ENCODE measurements at places on chromosomes 4 and X.

- DNase-seq = no peak
Measured at GRCh38 chr4:123465416-123465815, 68.8 kb downstream of the SPRY1 start.

GRCh38 chr4:176778491-176778890 lies 14.2 kb downstream of the VEGFC start:
- no peak for DNase-seq

DNA sequence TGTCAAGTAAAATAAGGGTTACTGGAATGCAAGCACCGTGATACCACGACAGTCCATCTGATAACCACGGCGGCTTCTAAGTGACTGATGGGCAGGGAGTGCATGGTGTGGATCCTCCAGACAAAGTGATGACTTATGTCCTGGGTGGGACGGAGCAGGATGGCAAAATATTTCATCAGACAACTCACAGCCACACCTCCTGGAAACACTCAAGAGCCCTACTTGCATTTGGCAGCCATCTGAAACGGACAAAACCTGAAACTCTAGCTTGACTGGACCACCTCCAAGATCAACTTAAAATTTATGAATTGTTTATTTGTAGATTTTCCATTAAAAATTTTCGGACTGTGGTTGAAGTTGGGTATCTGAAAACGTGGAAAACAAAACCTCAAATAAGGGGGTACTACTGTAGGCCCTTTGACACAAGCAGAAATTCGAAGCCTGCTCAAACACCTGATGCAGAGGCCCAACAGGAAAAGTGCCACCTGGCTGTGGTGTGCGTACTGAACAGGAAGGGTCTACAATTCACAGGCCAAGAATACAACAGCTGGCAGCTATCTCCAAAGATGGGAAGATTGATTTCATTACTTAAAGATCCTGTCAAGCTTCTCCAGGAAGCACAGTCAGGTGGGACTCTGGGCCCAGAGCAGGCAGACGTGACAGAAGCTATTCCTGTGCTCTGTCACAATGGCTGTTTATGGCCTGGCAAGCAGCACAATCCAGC lies 26.0 kb downstream of the LRIT3 start:
- DNase-seq = no peak

DNA sequence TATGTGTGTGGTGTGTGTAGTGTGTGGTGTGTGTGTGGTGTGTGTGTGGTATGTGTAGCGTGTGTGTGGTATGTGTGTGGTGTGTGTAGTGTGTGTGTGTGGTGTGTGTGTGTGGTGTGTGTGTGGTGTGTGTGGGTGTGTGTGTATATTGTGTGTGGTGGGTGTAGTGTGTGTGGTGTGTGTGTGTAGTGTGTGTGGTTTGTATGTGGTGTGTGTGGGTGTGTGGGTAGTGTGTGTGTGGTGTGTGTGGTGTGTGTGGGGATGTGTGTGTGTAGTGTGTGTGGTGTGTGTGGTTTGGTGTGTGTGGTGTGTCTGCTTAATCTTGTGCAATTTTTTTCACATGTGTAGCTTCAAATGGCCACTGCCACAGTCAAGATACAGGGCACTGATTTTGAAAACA lies 94.5 kb downstream of the CPZ start:
- DNase-seq = no peak

GRCh38 chr4:151887031-151887815 lies 126.4 kb upstream of the GATB start:
- no peak for DNase-seq

DNA sequence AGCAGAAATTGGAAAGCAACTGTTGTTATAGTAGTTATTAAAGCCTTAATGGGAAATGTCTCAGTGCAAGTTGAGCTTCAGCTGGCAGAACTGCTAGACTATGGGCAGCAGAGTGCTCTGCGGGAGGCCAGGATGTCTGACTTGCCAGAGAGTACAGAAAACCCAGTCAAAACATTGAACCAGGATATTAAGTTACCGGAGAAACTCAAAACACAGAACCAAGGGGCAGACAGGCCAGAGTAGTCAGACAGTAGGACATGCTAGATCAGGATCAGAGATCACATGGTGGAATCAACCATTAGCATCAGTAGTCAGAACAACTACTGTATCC lies 72.9 kb upstream of the TNIP3 start:
- DNase-seq = no peak

DNA sequence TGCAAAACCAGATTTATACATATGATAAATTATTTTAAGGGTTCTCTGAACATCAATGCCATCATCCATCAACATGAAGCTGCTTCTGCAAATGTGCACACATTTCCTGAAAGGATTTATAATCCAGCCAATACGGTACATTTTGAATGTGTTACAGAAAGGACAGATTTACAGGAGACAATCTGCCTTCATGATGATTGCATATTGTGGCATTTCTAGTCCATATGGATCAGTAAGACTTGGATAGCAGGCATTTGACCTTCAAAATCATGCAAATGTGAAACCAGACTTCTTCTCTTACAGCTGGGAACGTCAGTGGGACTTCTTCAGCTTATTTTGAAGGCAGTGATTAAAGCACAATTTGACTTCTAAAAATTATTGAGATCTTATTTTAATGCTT lies 217.3 kb upstream of the GK2 start:
- DNase-seq = no peak

- DNase-seq = no peak
Measured at GRCh38 chrX:45750639-45751038, 550.0 kb upstream of the DIPK2B start.

- DNase-seq = no peak
Measured at GRCh38 chrX:19724409-19724808, 163.0 kb downstream of the SH3KBP1 start.

GRCh38 chr4:143358923-143359643 lies 22.4 kb downstream of the GAB1 start:
- DNase-seq = no peak

DNA sequence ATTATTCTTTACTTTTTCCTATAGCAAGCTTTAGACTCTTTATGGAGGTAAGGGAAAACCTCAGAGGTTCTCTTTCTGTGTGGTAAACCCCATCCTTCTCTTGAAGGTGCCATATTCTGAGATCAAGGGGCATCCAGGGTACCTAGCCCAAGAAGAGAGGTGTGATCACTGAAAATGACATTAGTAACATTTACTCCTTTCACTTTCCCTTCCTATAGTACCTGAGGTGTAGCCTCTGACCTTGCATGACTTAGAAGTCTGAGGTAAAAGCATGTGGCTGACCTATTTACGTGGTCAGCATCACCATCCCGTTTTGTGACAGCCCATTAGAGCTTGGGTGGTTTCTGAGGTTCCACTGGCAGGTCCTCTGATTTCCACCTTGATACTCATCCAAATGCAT lies 25.7 kb downstream of the SGMS2 start:
- no peak for DNase-seq

Data from iPS DF 6.9 (cell line).